ENCODE measurements at places on chromosomes 12 and 14. TPM values are rescaled to one million over a fixed set of nuclear protein-coding genes. Genes with fewer than 3 reads are reported as not detected.

The IL26 gene
- polyA plus RNA-seq = 0.06 TPM

The OR4E2 gene
- not detected for polyA plus RNA-seq

The SPX gene
- 0.02 TPM for polyA plus RNA-seq

The SLC6A12 gene
- polyA plus RNA-seq = not detected

The NRIP2 gene
- polyA plus RNA-seq = 0.67 TPM

The OR4L1 gene
- polyA plus RNA-seq = not detected

The LRP10 gene
- 129 TPM for polyA plus RNA-seq

The VDR gene
- polyA plus RNA-seq = 10.8 TPM

The CMA1 gene
- polyA plus RNA-seq = 0.35 TPM

The LRFN5 gene
- polyA plus RNA-seq = 0.14 TPM

The VASH1 gene
- polyA plus RNA-seq = 1.9 TPM

The WNT1 gene
- not detected for polyA plus RNA-seq

The TTC8 gene
- 9.3 TPM for polyA plus RNA-seq

The PLA2G1B gene
- polyA plus RNA-seq = 0.25 TPM

The CORO1C gene
- 23.6 TPM for polyA plus RNA-seq

The HCAR1 gene
- 0.18 TPM for polyA plus RNA-seq

The GNG2 gene
- polyA plus RNA-seq = 2.0 TPM

The SLC38A6 gene
- polyA plus RNA-seq = 5.9 TPM

The GDF3 gene
- polyA plus RNA-seq = not detected

The DBX2 gene
- 0.01 TPM for polyA plus RNA-seq

The WASHC4 gene
- polyA plus RNA-seq = 11.6 TPM

The CPNE6 gene
- 0.06 TPM for polyA plus RNA-seq

The HCAR2 gene
- polyA plus RNA-seq = 35.6 TPM

The CMKLR1 gene
- polyA plus RNA-seq = 0.24 TPM

The OR8S1 gene
- not detected for polyA plus RNA-seq
